Activated CD4-positive, alpha-beta T cell treated with anti-CD3 and anti-CD28 coated beads, Interleukin-2, amount 50 U/mL, for 48 hours (primary cell): ENCODE measurements at places on chromosomes 7 and 10.

DNA sequence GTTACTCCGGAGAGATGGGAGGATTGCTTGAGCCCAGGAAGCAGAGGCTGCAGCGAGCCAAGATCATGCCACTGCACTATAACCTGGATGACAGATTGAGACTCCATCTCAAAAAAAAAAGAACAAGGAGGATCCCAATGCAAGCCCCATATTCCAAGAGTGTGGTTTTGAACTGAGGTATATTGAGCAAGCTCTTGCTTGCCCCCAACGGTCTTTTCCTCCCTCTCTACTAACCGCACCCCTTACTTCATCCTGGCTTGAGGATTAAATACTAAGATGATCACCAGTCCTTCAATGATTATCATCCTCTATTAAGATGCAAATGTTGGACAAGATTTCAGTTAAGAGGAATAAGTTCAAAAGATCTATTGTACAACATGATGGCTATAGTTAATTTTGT is 12.5 kb upstream of the SRGN start:
- DNase-seq, result no peak

- no peak for DNase-seq
These were observed 118.6 kb upstream of the ZNF479 start for GRCh38 chr7:57250801-57251200.

DNA sequence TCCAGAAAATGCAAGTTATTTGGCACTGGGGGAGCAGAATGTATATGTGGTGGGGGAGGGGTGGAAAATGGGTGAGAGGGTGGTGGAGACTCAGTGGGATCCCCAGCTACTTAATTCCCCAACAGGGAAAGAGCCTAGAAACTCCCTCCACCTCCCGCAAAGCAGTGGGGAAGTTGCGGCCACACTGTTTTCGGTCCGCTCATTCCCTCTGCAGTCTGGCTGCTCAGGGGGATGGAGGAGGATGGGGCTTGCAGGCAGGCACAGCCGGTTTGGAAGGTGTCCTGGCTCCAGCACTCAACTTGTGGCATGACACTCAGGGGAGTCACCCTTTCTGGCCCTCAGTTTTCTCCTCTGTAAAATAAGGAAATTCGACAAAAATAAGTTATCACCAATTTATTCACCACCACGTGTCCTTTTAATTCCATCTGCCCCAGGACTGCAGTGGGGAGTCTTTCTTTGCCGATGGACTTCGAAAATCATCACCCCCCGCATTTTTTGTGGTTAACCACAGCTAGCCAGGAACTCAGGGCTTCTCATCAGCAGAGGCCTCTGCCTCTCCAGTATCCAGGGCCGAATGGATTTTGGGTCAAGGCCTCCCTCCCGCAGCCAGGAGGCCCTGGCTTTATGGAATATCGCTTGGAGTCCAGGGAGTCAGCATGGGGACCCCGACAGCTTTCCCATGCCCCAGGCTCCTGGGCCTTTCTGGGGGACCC is 1.6 kb upstream of the HTRA1 start:
- DNase-seq, result no peak

DNA sequence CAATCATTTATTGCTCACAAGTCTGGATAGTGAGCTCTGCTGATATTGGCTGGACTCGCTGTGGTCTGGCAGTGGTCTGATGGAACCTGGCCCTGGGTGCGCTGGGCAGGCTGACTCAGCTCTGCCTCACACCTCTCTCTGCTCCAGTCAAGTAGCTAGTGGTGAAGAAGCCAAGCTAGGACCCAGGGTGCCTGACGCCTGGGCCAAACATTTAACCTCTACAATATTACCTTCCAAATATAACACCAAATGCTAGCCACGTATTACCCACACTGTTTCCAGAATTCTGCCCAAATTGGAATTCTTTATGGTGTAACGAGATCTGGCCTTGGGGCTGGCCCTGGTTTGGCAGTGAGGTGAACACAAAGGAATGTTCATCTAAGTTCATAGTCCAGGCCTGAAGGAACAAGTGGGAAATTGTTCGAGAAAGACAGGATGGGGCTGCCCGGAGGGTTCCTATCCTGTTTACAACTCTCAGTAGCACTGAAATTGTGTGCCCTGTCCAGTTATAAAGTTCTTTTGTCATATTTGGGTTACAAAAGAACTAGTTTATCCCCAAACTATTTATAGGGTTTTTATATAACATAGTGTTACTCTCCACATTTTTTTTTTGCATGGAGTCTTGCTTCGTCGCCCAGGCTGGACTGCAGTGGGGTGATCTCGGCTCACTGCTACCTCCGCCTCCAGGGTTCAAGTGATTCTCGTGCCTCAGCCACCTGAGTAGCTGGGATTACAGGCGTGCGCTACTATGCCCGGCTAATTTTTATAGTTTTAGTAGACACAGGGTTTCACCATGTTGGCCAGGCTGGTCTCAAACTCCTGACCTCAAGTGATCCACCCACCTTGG is 16.3 kb downstream of the OR2AE1 start:
- DNase-seq, result no peak

DNA sequence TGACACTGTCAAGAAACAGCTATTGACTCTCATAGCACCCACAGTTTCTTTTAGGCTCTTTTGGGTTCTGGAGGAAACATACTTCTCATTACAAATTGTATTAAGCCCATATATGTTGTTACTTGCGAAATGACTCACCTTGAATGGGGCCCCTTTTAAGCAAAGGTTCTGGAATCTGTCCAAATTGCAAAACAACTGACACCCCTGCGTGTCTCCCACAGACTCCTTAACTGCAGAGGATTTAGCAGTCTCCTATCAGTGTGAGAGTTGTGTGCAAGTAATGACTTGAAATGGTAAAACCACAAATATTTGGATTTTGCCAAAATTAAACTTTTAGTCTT is 192.3 kb downstream of the DNAJC1 start:
- no peak for DNase-seq

DNA sequence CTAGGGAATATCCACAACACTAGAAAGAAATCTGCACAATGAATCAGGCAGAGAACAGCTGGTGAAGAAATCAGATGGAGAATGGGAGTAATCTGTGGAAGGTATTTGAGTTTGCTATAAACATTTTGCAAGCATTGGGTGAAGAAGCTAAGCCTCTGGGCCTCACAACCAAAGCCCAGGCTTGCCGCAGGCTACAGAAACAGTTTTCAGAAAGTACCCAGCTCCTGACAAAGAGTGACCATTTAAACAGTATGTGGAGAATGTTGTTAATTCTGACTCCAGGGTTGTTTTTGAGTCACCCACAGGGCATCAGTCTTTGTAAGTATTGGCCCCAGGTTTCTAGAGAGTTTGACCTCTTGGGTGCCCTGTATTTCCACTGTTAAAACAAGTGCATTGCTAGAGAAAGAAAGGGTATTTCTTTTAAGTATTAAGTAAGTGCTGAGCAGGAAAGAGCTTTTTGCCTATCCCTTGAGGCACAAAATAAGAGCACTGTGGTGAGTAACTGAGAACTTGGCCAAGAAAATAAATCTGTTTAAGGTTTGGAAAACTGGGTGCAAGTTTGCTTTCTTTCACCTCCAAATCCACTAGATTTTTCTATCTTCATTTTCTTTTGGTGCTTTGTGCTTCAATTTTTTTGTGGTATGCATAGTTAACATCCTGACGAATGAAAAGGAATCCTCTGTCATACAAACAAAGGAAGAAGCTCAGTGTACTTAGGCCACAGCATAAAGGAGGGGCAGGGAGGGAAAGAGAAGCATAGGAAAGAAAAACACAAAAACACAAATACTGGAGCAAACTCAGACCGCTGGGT is 691.8 kb downstream of the SUGCT start:
- DNase-seq, result no peak

DNA sequence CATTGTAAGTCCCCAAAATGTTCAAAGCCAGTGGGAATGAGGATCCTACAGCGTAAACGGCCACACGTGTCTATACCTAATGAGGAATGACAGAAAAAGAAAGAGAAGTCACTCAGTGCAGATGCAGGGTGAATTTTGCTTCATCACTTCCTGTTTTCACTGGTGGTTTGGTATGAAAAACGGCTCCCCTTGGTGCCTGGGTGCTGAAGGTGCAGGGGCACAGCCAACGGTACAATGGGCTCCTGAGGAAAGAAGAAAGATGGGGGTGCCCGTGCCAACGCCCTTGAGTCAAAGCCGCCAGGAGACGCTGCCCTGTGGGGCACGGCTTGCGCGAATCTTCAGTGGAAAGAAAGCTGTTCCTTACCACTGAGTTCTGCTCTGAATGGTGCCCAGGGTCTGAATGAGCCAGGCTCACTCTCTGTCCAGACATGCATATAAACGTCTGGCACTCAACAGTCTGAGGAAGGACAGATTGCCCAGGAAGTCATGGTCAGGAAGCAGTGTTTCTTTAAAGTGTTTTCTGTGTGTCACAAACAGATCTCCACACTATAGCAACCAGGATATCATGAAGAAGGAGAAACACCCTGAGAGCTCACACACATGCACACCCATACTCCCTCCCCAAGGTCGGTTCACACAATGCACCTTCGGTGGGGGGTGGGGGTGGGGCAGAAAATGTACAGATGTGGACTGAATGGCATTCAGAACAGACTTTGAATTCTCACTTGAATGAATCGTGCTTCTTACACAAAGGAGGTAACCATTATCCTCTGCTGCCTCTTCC is 105.8 kb downstream of the ELMO1 start:
- peak; percentile 66 for DNase-seq

- DNase-seq, result peak; percentile 61
These were observed 11.2 kb upstream of the SLC35B4 start for GRCh38 chr7:134327896-134328295.

- no peak for DNase-seq
These were observed 22.7 kb downstream of the SSC4D start for GRCh38 chr7:76386691-76387260.

DNA sequence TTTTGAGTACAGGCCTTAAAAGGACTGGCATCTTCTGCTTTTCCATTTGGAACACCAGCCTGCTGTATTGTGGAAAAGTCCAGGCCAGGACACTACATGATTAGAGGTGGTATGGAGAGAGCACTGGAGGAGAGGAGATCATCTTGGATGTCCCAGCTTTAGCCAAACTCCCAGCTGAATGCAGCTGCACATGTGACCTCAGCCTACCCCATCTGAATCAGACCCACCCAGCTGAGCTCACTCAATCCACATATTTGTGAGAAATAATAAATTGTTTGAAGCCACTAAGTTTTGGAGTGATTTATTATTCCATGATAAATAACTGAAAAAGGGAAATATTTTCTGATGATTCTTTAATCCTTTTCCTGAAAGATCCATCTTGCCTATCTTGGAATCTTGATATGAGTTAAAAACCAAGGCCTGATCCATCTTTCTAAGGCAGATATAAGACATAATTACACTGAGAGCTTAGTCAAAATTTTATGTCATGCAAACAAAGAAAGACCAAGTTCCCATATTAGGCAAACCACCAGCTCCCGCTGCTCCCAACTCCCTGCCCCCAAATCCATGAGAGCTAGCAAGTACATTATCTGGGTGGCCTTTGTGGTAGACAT is 55.1 kb upstream of the TRIL start:
- no peak for DNase-seq

- DNase-seq, result no peak
These were observed 190.2 kb upstream of the CTBP2 start for GRCh38 chr10:125350519-125350918.

DNA sequence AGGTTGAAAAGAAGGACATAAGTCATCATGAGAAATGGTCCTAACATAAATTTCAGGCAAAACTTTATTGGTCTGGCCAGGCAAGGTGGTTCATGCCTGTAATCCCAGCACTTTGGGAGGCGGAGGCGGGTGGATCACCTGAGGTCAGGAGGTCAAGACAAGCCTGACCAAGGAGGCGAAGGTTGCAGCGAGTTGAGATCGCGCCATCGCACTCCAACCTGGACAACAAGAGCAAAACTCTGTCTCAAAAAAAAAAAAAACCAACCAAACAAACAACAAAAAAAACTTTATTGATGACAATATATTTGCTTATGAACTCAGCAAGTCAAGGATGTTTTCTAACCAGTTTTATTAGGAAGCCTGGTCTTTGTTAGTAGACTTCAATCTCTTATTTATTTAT is 54.6 kb upstream of the ARHGAP21 start:
- DNase-seq, result no peak

DNA sequence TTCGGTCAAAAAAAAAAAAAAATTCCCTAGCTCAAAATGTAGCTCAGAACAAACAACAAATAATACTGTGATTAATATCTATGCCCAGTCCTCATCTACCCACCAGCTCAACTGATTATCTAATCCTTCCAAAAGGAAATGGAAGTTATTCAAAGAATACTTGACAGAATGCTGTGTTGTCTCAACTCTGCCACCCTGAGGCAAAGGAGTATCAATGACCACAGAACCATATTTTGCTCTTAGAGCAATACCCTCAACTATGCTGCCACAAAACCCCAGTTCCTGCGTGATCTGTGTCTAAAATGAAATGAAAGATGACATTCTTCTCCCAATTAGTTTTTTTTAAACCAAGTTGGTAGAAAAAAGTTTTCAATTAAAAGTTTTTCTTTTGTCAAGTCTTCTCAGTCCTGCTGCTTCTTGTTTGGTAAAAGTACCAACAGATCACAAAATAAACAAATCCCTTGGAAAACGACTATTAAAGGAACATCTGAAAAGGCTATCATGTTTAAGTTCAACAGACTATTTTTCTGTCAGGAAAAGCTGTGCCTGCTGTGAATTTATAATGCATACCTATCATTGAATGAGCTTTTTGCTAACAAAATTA is 21.6 kb downstream of the RBM28 start:
- no peak for DNase-seq

- DNase-seq, result no peak
These were observed 9.3 kb upstream of the CRCP start for GRCh38 chr7:66105263-66105748.

- no peak for DNase-seq
These were observed 45.5 kb upstream of the HELLS start for GRCh38 chr10:94500063-94500462.

- DNase-seq, result no peak
These were observed 20.0 kb downstream of the STRIP2 start for GRCh38 chr7:129454249-129454551.

DNA sequence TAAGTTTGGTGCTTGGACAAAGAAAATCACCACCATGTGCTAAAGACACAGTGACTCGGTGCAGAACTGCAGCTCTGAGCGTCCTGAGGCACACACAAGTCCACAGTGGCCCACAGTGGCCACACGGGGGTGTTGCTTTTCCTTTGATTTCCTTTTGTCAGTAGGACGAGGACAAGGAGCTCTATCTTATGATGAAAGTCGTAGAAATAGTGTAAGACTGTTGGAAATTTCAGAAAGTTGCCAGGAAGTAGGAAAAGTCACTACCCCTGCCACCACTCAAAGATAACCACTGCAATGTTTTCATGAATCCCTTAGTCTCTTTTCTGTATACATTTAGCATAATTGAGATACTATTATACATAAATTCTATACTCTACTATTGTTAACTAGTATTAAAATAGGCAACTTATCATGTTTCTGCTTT is 146.0 kb downstream of the TNS3 start:
- DNase-seq, result no peak

DNA sequence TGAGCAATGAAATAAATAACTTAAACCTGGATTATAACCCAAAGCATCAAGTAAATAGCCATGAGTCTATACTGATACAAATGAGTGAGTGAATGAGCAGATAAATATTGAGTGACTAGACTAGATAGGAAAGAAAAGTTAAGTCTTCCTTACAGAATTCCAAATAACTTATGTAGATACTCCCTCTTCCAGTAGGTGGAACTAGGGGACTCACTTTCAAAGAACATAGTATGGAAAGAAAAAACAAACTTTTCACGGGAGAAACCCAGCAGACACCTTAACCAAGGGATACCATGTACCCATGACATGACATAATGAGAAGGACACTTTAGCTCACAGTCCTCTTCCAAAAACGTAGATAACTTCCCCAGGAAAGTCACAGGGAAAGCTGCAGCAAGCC is 32.2 kb downstream of the CSGALNACT2 start:
- DNase-seq, result no peak
